ENCODE measurements at places on chromosomes 5 and 9. TPM values are rescaled to one million over a fixed set of nuclear protein-coding genes. Genes with fewer than 3 reads are reported as not detected.

The GABRB2 gene
- not detected for total RNA-seq

The TMED7 gene
- total RNA-seq = 95.5 TPM

The ATP6V1G1 gene
- 104 TPM for total RNA-seq

The PCDHGB3 gene
- total RNA-seq = 3.1 TPM

The MYOZ3 gene
- total RNA-seq = 0.94 TPM

The TBC1D9B gene
- total RNA-seq = 46.2 TPM

The SLC45A2 gene
- total RNA-seq = not detected

The CD74 gene
- total RNA-seq = 0.36 TPM

The FIBCD1 gene
- total RNA-seq = 0.19 TPM

The SPOCK1 gene
- total RNA-seq = 423 TPM

The PCDHB13 gene
- total RNA-seq = 1.6 TPM

The SKIC3 gene
- total RNA-seq = 113 TPM

The GMCL2 gene
- total RNA-seq = not detected

The SAPCD2 gene
- total RNA-seq = 5.5 TPM

The TLE4 gene
- total RNA-seq = 13.1 TPM

The TLR4 gene
- total RNA-seq = 43.6 TPM

The NR2F1-AS1 gene
- total RNA-seq = 17.5 TPM

The IL31RA gene
- total RNA-seq = 0.27 TPM

The FYB1 gene
- total RNA-seq = not detected

The RACK1 gene
- 6,933 TPM for total RNA-seq

The PCDHB8 gene
- total RNA-seq = 0.18 TPM

The ADAMTS6 gene
- 77.9 TPM for total RNA-seq

The IRGM gene
- not detected for total RNA-seq

The SPRY4 gene
- 9.7 TPM for total RNA-seq

The LHX6 gene
- 1.3 TPM for total RNA-seq

The PTPDC1 gene
- 6.1 TPM for total RNA-seq

The EGR1 gene
- 1.5 TPM for total RNA-seq

The ANXA6 gene
- 359 TPM for total RNA-seq

The EGFL7 gene
- 318 TPM for total RNA-seq

The CER1 gene
- total RNA-seq = not detected

The KCNN2 gene
- total RNA-seq = 0.54 TPM

The PCDHA13 gene
- total RNA-seq = 0.09 TPM

The FBXL7 gene
- total RNA-seq = 6.1 TPM

The SLC25A2 gene
- total RNA-seq = 0.09 TPM

The C6 gene
- not detected for total RNA-seq

The MAMDC2 gene
- total RNA-seq = 10.2 TPM

The TAL2 gene
- not detected for total RNA-seq

The NCS1 gene
- total RNA-seq = 26.4 TPM

The PCDHGA12 gene
- total RNA-seq = 4.8 TPM

The DENND4C gene
- total RNA-seq = 45.0 TPM

The TMOD1 gene
- total RNA-seq = 0.28 TPM

The SPATA31D4 gene
- not detected for total RNA-seq

The WNT8A gene
- total RNA-seq = not detected

The SARDH gene
- 0.27 TPM for total RNA-seq

The TTLL11 gene
- total RNA-seq = 4.8 TPM

The GFI1B gene
- not detected for total RNA-seq

Data from endothelial cell of coronary artery (primary cell).